ENCODE measurements at places on chromosomes 2 and 18.
A peak's percentile ranks its signal among the peaks of the same experiment; 100 is the strongest.

DNA sequence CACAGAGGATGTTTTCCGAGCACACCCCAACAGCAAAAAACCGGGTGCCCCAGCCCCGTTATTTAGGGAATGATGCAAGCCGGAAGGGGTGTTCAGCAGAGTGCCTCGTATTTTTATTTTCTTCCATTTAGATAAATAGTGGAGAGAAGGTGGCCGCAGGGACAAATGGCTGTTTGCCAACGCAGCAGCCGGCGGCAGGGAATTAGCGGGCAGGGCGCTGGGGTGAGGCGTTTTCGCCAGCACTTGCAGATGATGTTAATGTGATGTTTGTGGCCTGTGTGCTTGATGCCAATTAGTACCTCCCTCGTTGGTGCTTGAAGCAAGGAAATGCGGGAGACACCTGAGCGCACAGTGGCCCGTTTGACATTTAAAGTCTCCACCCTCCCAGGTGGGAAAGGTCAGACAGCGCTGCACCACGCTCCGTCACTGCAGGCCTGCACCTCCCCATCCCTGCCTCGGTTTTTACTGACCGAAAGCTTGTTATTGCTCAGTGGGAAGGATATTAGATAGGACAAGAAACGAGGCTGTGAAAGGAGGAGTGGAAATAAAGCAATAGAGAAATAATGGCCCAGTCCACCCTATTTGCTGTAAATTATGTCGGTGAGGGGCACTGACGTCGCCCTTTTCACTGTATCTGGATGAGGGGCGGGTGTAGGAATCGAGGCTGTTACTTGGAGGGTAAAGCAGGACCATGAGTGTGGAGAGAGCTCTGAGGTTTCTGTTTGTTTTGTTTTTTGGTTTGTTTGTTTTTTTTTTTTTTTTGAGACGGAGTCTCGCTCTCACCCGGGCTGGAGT lies 39.1 kb downstream of the NFATC1 start:
- no peak for DNase-seq

DNA sequence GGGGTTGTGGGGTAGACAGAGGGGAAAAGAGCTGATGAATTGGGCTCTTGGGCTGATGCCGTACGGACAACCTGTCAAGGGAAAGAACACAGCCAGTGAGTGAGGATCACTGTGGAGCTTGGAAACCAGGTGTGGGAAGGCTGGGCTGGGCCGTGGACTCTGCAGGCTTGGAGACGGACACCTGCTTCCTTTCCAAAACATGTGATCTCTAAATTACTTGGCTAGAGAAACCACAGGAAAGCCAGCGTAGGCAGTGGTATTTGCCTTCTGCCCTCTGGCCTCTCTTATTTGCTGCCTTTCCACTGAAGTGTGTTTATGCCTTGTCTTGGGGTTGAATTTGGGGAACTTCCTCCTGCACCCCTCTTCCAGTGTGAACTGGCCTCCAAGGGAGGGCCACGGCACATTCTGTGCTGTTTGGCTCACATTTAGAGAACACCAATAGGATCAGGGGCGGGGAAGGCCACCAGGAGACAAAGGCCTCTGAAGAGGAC lies 267.7 kb downstream of the PRKCE start:
- no peak for DNase-seq

DNA sequence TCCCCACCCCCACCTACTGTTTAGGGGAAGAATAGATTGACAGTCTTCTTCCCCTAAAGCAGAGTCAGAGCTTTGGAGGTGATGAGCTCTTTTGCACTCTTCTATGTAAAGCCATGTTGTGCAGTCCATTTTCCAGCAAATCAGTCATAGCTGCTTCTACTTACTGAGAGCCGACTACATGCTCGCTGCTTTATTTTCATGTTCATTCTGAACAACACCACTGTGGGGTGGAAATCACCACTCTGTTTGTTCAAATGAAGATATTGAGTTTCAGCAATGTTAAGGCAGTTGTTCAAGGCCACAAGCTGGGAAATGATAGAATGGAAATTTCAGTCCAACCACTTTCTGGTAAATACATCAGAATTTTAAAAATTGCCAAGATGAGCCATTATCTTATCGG lies 88.3 kb downstream of the INSIG2 start:
- no peak for DNase-seq

DNA sequence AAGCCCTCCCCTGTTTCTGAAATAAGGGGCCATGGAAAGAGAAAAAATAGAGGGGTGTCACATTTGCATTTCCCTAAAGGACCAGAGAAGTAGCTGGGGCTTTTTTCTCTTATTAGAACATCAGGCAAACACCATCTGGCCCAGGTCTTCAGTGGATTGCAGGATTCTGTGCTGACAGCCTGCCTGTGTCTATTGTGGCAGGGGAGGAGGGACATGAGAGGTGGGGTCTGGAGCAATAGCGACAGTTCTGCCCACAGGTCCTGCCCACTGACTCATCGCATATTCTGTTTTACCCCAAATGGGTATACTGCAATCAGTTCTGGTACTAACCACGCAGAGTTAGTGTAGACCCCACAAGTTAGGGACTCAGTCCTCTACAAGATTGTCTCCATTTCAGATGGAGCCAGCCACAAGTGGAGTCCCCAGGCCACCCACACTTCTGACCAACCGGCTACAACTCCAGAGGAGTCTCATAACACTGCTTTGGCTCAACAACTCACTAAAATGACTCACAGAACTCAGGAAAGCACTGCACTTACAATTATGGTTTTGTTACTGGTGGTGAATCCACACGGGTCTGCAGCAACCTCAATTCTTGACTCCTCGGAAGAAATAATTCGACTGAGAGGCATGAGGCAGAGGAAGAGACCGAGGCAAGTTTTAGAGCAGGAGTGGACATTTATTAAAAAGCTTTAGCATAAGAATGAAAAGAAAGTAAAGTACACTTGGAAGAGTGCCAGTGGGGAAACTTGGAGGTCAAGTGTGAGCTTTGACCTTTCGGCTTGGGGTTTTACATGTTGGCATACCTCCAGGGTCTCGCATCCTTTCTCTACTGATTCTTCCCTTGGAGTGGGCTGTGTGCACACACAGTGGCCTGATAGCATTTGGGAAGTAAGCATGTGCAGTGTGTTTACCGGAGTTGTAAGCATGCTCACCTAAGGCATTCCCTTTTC lies 146.4 kb upstream of the SPATS2L start:
- DNase-seq = no peak

- peak; percentile 89 for DNase-seq
These were observed 65.8 kb upstream of the TLK1 start for GRCh38 chr2:171226461-171226860.

DNA sequence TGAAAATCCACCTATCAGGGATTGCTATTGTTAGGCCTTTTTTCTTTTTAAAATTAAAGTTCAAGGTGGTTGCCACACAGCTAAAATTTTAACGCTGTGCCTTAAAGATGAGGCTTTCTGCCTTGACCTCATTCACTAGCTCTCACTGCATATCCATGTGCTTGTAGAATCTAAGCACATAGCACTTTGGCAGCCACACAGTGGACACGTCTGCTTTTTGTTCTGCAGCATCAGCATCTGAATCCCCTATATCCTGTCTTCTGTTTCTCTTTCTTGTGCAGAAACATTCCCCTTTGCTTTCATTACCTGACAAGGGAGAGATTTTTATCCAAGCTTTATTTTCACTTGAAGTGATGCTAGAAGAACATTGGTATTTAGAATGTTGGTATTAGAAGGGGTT lies 38.1 kb downstream of the RALB start:
- DNase-seq = no peak

- no peak for DNase-seq
These were observed 109.1 kb downstream of the RIF1 start for GRCh38 chr2:151518802-151519201.

All from NCI-H446 treated with DMSO at 0.1 percent for 48 hours (cell line).